ENCODE measurements at places on chromosomes 2 and 18. TPM values are rescaled to one million over a fixed set of nuclear protein-coding genes. Genes with fewer than 3 reads are reported as not detected.

GRCh38 chr2:46519265-46519664 is 39.9 kb downstream of the TMEM247 start:
- peak; percentile 61 for DNase-seq

Gene NFATC1
- total RNA-seq = 7.0 TPM

DNA sequence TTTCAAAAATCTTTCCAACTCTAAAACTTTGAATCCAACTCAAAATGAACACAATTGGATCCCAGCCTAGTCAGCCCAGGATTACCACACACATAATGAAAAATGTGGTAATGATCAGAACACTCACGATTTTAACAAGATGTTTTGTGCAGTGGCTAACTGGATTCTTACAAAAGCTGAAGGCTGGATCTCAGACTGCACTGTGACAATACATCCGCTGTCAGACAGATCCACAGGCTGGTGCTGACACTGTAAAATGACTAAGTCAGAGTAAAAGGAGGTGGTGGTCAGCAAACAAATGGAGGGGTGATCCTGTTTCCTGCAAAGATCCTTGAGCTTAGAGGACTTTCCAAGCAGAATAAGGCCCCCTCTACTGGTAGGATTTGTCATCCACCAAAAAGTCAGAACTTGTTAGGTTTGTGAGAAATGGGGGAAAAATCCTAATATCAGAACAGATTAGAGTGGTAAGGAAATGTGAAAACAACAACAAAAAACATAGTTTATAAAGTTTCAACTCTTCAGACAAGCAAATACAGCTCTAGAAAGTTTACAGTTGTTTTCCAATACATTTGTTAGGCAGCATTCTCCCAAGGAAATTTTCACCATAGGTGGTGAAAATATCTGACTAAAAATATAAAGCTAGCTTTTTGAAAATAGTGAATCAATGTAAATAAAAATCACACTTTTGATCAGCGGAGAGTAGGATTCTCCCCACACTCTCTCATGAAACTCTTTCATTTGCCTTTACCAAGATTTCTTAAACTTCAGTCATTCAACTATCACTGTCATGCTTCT is 211.9 kb downstream of the AGPS start:
- DNase-seq = peak; percentile 96

GRCh38 chr2:216206041-216206703 is 97.0 kb downstream of the XRCC5 start:
- DNase-seq = no peak

DNA sequence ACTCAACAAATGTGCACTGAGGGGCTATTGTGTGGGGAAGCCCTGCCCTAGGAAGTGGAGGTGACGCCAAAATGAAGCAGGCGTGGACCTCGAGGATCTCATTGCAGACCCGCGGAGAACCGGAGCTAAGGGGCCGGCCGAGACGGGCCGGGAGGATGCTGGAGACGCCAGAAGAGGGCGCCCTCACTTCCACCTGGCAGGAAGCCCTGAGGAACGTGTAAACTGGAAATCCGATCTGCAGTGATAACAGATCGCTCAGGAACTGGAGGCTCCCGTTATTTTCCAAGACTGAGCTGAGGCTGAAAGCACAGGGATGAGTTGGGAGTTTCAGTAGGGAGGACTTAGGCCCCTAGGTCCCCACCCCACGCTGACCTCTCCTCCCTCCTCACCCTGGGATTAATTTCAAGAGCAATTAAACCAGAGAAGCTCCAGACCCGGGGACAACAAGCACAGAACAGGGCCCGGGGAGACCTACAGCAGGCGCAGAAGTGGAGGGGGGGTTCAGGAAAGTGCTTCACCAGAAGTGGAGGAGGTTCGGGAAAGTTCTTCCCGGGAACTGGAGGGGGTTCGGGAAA is 7.7 kb upstream of the COL6A3 start:
- peak; percentile 91 for DNase-seq

DNA sequence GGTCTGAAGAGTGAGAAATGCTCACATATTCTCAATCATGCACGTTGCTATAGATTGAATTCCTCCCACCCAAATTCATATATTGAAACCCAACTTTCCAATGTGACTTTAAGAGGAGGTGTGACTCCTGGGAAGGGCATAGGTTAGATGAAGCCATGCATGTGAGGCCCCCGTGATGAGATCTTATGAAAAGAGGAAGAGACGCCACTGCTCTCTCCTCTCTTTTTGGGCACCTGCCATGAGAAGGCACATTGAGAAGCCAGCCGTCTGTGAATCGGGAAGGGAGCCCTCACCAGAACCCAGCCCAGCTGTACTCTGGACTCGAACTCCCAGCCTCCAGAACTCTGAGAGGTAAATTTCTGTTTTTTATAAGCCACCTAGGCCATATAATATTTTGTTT is 842.6 kb upstream of the SALL3 start:
- DNase-seq = no peak
